WTC11 (cell line): ENCODE measurements at places on chromosomes 11 and 22.

DNA sequence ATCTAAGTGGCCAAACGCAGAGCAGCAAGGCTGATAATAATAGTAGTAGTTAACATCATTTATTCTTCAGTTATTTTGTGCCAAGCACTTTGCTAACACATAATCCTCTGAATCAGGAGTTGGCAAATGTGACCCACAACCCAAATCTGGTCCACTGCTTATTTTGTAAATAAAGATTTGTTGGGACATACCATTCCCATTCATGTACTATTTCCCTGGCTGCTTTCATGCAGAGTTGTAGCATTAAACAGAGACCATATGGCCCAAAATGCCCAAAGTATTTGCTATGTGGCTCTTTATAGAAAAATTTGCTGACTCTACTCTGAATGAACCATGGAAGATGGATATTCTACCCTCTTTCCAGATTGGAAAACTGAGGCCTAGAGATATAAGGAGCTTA is 50.3 kb downstream of the COMMD9 start:
- H3K36me3 ChIP-seq: no peaks in the 10 kb centered on the region
- H3K4me1 ChIP-seq: peaks cover 6% of the 10 kb centered on the region; the same call in 1 of the 2 replicates
- no peak for DNase-seq
- no peaks in the 10 kb centered on the region for H3K27me3 ChIP-seq

DNA sequence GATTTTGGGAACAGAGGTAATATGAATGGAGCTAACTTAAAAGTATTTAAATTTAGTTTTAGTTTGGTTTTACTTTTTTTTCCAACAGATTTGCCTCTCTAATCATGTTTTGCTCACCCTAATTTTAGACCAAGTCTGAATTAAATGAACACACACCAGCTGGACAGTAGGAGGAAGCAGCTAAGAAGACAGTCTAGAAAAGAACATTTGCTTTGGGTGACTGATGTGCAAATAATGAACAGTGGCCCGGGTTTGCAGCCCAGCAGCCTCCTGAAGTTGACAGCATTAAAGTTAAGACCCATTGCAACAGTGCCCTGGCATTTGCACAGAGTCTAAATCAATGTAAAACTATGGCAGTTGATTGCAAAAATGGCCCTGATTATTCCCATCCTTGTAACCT is 66.4 kb upstream of the SORL1 start:
- H3K36me3 ChIP-seq: 0 out of 2 replicates have a peak, but pooled peaks cover 4% of the 10 kb centered on the region
- H3K27me3 ChIP-seq: no peaks in the 10 kb centered on the region; the same call in 1 of the 2 replicates
- H3K4me3 ChIP-seq: no peak overlapping the region
- no peak overlapping the region for H3K27ac ChIP-seq

DNA sequence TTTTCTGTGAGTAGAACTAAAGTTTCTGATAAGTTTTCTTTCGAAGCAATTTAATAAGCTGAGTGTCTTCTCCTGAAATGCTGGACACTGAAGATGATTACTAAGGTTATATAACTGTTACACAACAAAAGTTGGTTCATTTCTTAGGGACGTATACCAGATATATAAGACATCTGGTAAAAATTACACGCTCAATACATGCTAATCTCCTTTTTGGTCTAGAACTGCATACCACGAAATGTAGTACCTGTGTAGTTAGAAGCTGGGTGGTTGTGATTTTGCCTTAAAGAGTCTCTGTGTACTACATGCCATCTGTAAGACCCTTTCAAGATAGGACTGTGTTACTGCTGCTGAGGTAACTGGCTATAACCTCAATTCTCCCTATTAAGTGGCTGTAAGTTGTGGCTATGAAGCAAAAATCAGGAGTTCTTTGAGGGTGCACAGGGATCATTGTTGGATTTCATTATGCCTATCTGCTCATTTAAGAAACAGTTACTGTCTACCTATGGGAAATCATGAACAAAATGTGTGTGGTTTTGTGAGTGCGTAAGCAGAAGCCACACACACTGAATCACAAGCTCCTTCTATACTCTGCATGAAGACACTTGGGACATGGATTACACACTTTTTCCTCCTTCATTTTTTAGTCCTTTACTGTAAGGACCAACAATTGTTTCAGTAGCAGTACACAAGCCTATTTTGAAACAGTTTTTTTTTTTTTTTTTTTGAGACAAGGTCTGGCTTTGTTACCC is 195.9 kb downstream of the SWAP70 start:
- no peak overlapping the region for H3K4me3 ChIP-seq
- no peak overlapping the region; the same call in 1 of the 2 replicates for H3K27ac ChIP-seq
- H3K4me1 ChIP-seq: peaks cover 47% of the 10 kb centered on the region
- no peaks in the 10 kb centered on the region for H3K36me3 ChIP-seq
- DNase-seq: no peak

DNA sequence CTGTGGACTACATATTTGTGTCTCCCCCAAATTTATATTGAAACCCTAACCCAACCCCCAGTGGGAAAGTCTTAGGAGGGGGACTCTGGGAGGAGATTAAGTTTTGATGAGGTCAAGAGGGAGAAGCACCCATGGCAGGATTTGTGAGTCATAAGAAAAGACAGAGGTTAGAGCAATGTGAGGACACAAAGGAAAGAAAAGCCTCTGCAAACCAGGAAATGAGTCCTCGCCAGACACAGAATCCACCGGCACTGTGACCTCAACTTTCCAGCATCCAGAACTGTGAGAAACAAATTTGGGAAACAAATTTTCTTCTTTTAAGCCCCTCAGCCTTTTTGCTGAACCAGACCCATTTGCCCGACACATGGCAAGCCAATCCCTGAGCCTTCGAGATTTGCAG is 397.0 kb downstream of the NTM start:
- H3K36me3 ChIP-seq: no peaks in the 10 kb centered on the region
- H3K27ac ChIP-seq: no peak overlapping the region

GRCh38 chr22:47062126-47062525 is 299.7 kb downstream of the TBC1D22A start:
- no peak for DNase-seq
- H3K4me3 ChIP-seq: no peak overlapping the region
- peaks cover 5% of the 10 kb centered on the region for H3K4me1 ChIP-seq
- H3K27me3 ChIP-seq: no peaks in the 10 kb centered on the region
- no peak overlapping the region for H3K27ac ChIP-seq

- peak overlapping the region; percentile 20; the same call in 1 of the 2 replicates for H3K4me3 ChIP-seq
- H3K27me3 ChIP-seq: no peaks in the 10 kb centered on the region
- H3K4me1 ChIP-seq: peaks cover 64% of the 10 kb centered on the region
Observed at GRCh38 chr22:36383110-36383581, 4.6 kb downstream of the MYH9 start.

DNA sequence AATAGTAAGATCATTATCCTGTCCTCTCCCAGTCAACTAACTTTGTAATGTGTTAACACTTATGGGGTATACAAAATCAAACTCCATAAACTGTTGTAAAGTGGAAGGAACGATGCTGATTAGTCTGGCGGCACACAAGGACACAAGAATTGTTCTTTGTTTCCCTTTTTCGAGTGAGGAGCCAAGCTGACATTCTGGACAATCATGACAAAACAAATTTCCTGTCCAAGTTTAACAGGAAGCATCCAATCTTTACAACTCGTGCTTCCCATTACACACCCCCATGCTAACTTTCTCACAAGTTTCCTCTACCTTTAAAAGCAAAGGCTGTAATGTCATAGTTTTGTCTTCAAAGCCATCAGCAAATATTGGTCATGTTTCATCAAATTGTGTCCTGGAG is 20.4 kb upstream of the LDLRAD3 start:
- peaks cover 16% of the 10 kb centered on the region for H3K4me1 ChIP-seq
- no peak overlapping the region for H3K4me3 ChIP-seq
- H3K27ac ChIP-seq: no peak overlapping the region
- H3K36me3 ChIP-seq: no peaks in the 10 kb centered on the region
- no peak for DNase-seq

DNA sequence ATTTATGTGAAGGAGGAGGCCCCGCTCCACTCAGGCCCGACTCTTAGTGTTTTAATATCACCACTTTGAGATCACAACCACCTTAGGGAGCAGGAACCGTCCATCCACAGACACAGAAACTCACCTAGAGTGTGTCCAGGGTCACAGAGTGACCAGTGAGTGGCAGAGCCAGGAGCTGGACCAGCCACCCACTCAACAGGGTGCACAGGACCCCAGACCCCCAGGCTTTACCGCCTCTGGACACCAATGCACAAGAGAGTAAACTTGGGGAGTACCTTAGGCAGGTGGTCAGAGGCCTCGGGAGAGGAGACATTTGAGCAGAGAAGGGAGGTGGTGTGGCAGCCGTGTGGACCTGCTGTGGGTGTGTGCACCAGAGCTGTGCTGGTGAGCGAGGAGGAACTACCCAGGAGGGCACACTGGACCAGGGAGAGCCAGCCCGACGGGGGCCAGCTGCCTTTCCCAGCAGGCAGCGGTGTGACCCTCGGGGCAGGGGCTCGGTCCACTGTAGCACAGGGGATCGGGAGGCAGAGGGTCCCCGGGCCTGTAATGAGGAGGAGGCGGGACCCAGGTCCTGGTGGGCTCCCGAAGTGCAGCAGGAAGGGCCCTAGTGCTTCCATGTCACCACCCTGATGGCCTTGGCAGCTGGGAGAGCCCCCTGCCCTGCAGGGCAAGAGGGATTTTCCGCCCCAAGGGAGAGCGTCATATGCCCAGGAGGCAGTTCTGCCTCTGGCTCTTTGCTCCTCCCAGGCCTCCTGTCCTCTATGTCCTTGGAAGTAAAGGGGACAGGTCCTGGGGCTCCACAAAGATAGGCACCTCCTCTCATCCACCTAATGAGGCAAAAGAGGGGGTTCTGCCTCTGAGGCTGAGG is 7.5 kb upstream of the NLRP6 start:
- no peaks in the 10 kb centered on the region; the same call in 1 of the 2 replicates for H3K27me3 ChIP-seq
- H3K36me3 ChIP-seq: 0 out of 2 replicates have a peak, but pooled peaks cover 3% of the 10 kb centered on the region
- peaks cover 36% of the 10 kb centered on the region for H3K4me1 ChIP-seq
- DNase-seq: no peak

DNA sequence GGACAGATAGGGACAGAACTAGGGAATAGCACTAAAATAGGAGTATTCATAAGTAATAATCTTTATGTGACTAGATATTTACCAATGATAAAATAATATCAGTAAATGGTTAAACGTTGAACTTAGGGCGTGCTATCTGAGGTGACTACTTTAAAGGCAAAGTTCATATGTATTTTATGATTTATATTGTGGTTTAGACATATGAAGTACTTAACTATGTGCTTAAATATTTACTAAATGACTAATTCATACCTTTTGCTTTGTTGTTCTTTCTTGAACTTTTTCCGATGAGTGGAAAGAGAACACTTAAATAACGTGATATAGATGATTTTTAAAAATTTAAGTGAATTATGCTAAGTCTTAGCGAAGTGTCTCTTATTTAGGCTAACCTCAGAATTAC is 14.7 kb downstream of the LUZP2 start:
- no peaks in the 10 kb centered on the region for H3K27me3 ChIP-seq
- no peak overlapping the region for H3K27ac ChIP-seq
- H3K4me1 ChIP-seq: peaks cover 19% of the 10 kb centered on the region

- H3K36me3 ChIP-seq: no peaks in the 10 kb centered on the region
- H3K4me3 ChIP-seq: no peak overlapping the region
- no peak for DNase-seq
- H3K27me3 ChIP-seq: peaks cover 63% of the 10 kb centered on the region
- H3K27ac ChIP-seq: no peak overlapping the region
Observed at GRCh38 chr11:40186437-40187263, 1272.8 kb downstream of the LRRC4C start.

DNA sequence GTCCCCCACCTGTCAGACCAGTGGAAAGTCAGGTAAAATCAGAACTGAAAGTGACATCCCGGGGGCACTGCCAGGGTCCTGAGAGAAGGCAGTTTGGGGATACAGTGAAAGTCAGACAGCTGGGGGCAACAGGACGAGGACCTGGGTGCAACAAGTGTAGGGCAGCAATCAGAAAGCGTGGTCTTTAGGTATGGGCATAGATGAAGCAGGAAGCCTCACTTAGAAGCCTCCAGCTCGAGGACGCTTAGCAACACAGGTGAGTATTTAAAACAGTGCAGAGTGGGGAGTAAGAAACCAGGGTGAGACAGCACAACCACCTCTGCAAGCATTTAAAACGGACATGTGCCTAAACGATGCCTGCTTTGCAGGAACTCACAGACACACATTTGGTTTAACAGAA is 64.6 kb upstream of the POU2AF1 start:
- DNase-seq: no peak
- H3K4me3 ChIP-seq: no peak overlapping the region
- peaks cover 23% of the 10 kb centered on the region for H3K4me1 ChIP-seq
- H3K27ac ChIP-seq: no peak overlapping the region
- H3K27me3 ChIP-seq: no peaks in the 10 kb centered on the region; the same call in 1 of the 2 replicates

DNA sequence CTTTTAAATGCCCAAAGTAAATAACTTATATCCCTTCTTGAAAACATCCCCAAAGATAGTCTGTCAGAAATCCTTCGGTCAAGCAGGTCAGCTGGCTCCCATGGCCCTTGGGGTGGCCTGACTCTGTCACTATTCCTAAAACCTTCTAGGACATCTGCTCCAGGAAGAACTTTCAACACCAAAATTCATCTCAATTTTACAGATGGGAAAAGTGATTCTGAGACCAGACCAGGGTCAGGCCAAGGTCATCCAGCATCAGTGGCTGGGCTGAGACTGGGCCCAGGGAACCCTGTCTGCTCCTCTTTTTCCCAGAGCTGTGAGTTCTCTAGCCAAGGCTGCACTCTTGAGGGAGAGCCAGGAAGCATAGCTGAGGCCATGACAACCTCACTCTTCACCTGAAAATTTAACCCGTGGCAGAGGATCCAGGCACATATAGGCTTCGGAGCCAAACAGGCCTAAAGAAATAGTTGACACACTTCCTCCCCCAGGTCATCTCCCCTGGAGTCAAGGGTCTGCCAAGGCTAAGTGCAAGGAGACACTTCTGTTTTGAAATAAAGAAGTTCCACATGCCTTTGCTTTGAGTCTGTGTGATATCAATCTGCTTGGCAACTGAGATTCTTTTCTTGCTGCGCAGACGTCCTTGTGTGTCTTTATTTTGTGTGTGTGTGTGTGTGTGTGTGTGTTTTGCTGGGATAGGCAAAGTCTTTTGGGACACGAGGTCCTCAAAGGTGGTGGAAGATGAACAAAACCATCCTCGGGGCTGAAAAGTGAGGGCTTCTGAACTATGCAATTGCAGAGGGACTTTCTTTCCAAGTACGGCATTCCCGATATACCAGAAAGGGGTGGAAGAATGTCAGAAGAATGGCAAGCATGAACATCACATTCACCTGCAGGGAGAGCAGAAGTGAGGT is 16.8 kb upstream of the PRG2 start:
- H3K36me3 ChIP-seq: peaks cover 27% of the 10 kb centered on the region
- no peaks in the 10 kb centered on the region for H3K4me1 ChIP-seq
- H3K27ac ChIP-seq: no peak overlapping the region
- peaks cover 7% of the 10 kb centered on the region; the same call in 1 of the 2 replicates for H3K27me3 ChIP-seq

- peak overlapping the region; percentile 93 for H3K4me3 ChIP-seq
- H3K27me3 ChIP-seq: peaks cover 28% of the 10 kb centered on the region
- DNase-seq: peak; percentile 28
- no peak overlapping the region for H3K27ac ChIP-seq
Observed at GRCh38 chr11:45805305-45806071, 539 bp downstream of the SLC35C1 start.

DNA sequence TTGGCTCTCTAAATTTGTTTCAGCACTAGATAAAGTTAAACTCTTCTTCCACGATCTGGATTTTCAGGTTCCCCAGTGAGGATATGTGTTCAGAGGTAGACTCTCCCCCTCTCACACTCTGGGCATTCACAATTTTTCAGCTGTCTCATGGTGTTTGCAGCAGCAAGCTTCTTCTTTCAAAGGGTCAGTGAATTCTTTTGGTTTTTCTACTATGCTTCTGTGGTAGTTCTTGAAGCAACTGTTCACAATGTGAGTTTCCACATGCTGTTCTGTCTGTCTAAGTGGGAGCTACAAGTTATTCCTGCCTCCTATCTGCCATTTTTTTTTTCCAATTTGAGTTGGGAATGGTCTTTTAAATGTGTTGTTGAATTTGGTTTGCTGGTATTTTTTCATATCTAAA is 25.4 kb downstream of the CNTF start:
- no peak overlapping the region for H3K4me3 ChIP-seq
- no peak for DNase-seq
- peaks cover 25% of the 10 kb centered on the region for H3K36me3 ChIP-seq
